Osteoblast (primary cell): ENCODE measurements at places on chromosomes 4 and X. TPM values are rescaled to one million over a fixed set of nuclear protein-coding genes. Genes with fewer than 3 reads are reported as not detected.

GRCh38 chrX:23369027-23369426 is 34.4 kb downstream of the PTCHD1 start:
- no peak overlapping the region for H3K27ac ChIP-seq
- no peaks in the 10 kb centered on the region for H3K36me3 ChIP-seq
- H3K4me1 ChIP-seq = peaks cover 3% of the 10 kb centered on the region
- no peak overlapping the region for H3K4me3 ChIP-seq

DNA sequence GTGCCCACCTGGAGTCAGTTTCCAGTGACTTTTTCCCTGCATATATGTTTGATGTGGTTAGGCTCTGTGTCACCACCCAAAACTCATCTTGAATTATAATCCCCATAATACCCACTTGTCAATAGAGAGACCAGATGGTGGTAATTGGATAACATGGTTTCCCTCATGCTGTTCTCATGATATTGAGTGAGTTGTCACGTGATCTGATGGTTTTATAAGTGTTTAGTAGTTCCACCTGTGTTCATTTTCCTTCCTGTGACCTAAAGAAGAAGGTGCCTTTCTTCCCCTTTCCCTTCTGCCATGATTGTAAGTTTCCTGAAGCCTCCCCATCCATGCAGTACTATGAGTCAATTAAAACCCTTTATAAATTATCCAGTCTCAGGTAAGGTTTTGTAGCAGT is 740.9 kb downstream of the ARAP2 start:
- no peaks in the 10 kb centered on the region for H3K4me1 ChIP-seq
- no peak overlapping the region for H3K4me3 ChIP-seq
- H3K27ac ChIP-seq = no peak overlapping the region
- no peaks in the 10 kb centered on the region for H3K27me3 ChIP-seq
- no peaks in the 10 kb centered on the region for H3K36me3 ChIP-seq

DNA sequence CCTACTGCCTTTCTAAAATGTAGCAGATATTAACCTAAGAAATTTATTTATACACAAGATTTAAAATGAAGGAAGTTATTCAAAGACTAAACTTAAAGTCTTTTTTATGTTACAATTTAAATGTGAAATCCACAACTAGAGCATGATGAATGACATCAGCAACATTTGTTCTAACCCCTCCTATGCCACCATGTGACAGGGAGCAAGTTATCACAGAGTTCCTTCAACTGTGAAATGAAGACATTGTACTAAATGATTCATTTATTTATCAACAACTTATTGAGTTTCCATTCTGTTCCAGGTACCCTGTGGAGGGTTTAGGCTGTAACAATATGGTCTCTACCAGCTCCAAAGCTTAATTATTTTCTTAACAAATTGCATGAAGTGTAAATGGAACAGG is 76.9 kb downstream of the SLC39A8 start:
- H3K27me3 ChIP-seq = no peaks in the 10 kb centered on the region
- no peak overlapping the region for H3K27ac ChIP-seq
- H3K4me3 ChIP-seq = no peak overlapping the region

GRCh38 chrX:433771-434170 is 47.1 kb upstream of the PPP2R3B start:
- no peak for DNase-seq
- no peaks in the 10 kb centered on the region for H3K27me3 ChIP-seq
- no peaks in the 10 kb centered on the region for H3K4me1 ChIP-seq
- no peak overlapping the region for H3K4me3 ChIP-seq
- no peaks in the 10 kb centered on the region for H3K36me3 ChIP-seq
- no peak overlapping the region for H3K27ac ChIP-seq

DNA sequence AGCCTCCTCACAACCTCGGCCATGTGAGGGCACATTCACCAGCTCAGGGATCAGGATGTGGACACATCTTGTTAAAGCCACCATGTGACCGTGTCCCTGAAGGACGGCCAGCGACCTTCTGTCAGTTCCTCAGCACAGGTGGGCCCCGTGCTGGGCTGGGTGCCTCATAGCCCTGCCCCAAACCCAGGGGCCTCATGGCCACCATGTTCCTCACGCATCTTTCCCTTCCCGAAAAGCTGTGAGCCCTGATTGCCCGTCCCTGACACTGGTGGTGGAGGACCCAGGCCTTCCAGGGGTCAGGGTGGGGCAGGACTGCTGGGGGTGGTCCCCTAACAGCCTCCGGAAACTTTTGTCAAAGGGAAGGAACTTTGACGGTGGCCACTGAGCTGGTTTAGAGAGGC is 60.1 kb upstream of the ADRA2C start:
- no peak overlapping the region for H3K27ac ChIP-seq
- peaks cover 37% of the 10 kb centered on the region for H3K27me3 ChIP-seq
- peaks cover 13% of the 10 kb centered on the region for H3K4me1 ChIP-seq
- H3K36me3 ChIP-seq = no peaks in the 10 kb centered on the region

DNA sequence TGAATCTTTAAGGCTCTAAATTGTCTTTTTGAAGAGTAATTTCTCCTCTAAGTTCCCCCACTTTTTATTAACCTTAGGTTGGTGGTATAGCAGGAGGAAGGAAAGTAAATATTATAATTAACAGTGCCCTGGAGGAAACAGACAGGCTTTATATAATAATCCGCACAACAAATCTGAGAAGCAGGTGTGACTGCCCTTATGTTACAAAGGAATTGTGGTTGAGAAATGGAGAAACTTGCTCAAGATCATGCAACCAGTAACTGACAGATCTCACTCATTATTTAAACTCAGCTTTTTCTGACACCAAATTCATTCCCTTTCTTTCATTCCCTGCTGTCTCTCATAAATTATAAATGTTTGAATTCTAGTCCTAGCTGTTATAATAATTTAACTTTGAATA is 282.0 kb downstream of the PPP3CA start:
- H3K4me3 ChIP-seq = no peak overlapping the region
- H3K4me1 ChIP-seq = no peaks in the 10 kb centered on the region
- no peaks in the 10 kb centered on the region for H3K27me3 ChIP-seq
- no peak for DNase-seq
- H3K27ac ChIP-seq = no peak overlapping the region
- no peaks in the 10 kb centered on the region for H3K36me3 ChIP-seq

- H3K27ac ChIP-seq = no peak overlapping the region
- H3K4me1 ChIP-seq = no peaks in the 10 kb centered on the region
- no peak overlapping the region for H3K4me3 ChIP-seq
- H3K36me3 ChIP-seq = no peaks in the 10 kb centered on the region
Observed at GRCh38 chrX:109155161-109155560, 326.7 kb downstream of the GUCY2F start.

GRCh38 chrX:45710081-45710801 is 509.6 kb upstream of the DIPK2B start:
- DNase-seq = peak; percentile 84
- no peaks in the 10 kb centered on the region for H3K36me3 ChIP-seq
- no peak overlapping the region for H3K4me3 ChIP-seq
- H3K27me3 ChIP-seq = no peaks in the 10 kb centered on the region
- peak overlapping the region; percentile 90 for H3K27ac ChIP-seq
- peaks cover 50% of the 10 kb centered on the region for H3K4me1 ChIP-seq

DNA sequence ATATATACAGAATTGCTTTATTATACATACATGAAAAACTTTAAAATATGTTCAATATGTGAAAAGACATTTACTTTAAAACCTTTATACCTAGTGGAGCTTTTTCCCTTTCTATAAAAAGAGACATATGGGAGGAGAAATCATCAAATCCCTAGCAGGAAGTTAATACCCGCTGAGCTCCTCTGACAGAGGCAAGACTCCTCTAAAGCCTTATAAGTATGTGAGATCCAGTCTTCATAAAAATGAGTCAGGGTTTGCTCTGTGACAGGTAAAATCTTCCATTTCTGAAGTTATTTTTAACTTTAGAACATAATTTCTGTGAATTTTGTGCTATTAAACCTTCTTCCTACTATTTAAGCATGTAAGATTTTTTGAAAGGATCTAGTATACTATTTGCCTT is 634.4 kb upstream of the AADAT start:
- H3K36me3 ChIP-seq = no peaks in the 10 kb centered on the region
- no peak overlapping the region for H3K4me3 ChIP-seq
- no peaks in the 10 kb centered on the region for H3K4me1 ChIP-seq
- no peaks in the 10 kb centered on the region for H3K27me3 ChIP-seq
- H3K27ac ChIP-seq = no peak overlapping the region

GRCh38 chrX:134706138-134706537 is 47.9 kb upstream of the PLAC1 start:
- no peaks in the 10 kb centered on the region for H3K4me1 ChIP-seq
- DNase-seq = no peak
- H3K27me3 ChIP-seq = no peaks in the 10 kb centered on the region
- no peak overlapping the region for H3K4me3 ChIP-seq

GRCh38 chrX:109760209-109760921 is 27.3 kb upstream of the ACSL4 start:
- no peaks in the 10 kb centered on the region for H3K36me3 ChIP-seq
- H3K4me1 ChIP-seq = no peaks in the 10 kb centered on the region
- DNase-seq = no peak
- no peak overlapping the region for H3K4me3 ChIP-seq
- no peaks in the 10 kb centered on the region for H3K27me3 ChIP-seq

DNA sequence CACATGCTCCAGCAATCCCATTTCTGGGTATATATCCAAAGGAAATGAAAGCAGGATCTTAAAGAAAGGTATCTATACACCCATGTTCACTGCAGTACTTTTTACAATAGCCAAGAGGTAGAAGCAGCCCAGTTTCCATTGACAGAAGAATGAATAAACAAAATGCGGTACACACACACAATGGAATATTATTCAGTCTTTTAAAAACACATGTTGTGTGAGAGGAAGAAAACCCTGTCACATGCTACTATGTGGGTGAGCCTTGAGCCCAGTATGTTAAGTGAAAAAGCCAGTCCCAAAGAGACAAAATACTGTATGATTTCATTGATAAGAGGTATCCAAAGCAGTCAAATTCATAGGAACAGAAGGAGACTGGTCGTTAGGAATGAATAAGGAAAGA is 6.3 kb downstream of the ANXA3 start:
- H3K36me3 ChIP-seq = no peaks in the 10 kb centered on the region
- H3K27me3 ChIP-seq = no peaks in the 10 kb centered on the region
- no peak overlapping the region for H3K27ac ChIP-seq
- peaks cover 26% of the 10 kb centered on the region for H3K4me1 ChIP-seq

- no peak for DNase-seq
- H3K36me3 ChIP-seq = no peaks in the 10 kb centered on the region
- H3K4me3 ChIP-seq = no peak overlapping the region
- H3K4me1 ChIP-seq = peaks cover 22% of the 10 kb centered on the region
- no peak overlapping the region for H3K27ac ChIP-seq
Observed at GRCh38 chr4:76729460-76729859, 168.5 kb downstream of the SOWAHB start.

- H3K36me3 ChIP-seq = no peaks in the 10 kb centered on the region
- no peak for DNase-seq
- no peaks in the 10 kb centered on the region for H3K4me1 ChIP-seq
- H3K27ac ChIP-seq = no peak overlapping the region
Observed at GRCh38 chrX:14309431-14309830, 219.9 kb upstream of the GLRA2 start.

DNA sequence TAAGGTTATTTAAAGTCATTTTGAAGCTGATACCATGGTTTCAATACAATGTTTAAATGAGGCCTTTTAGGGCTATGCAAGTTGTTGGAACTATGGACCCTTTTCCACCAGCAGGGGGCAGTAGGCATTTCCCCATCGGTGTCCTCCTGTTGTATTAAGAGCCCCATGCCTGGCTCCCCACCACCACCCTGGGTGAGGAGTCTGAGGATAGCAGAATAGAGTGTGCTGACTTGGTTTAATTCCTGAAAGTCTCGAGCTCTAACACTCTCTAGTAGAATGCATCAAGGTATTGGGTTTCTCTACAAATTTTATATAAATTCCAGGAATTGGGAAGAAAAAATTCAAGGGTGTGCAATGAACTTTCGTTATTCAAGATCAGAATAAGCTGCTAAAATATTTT is 234.8 kb upstream of the JADE1 start:
- H3K27me3 ChIP-seq = no peaks in the 10 kb centered on the region
- DNase-seq = peak; percentile 72

GRCh38 chrX:55167901-55168300 is 52.2 kb upstream of the PAGE5 start:
- no peaks in the 10 kb centered on the region for H3K4me1 ChIP-seq
- H3K36me3 ChIP-seq = no peaks in the 10 kb centered on the region
- DNase-seq = no peak
- H3K27me3 ChIP-seq = no peaks in the 10 kb centered on the region
- no peak overlapping the region for H3K27ac ChIP-seq
- H3K4me3 ChIP-seq = no peak overlapping the region

DNA sequence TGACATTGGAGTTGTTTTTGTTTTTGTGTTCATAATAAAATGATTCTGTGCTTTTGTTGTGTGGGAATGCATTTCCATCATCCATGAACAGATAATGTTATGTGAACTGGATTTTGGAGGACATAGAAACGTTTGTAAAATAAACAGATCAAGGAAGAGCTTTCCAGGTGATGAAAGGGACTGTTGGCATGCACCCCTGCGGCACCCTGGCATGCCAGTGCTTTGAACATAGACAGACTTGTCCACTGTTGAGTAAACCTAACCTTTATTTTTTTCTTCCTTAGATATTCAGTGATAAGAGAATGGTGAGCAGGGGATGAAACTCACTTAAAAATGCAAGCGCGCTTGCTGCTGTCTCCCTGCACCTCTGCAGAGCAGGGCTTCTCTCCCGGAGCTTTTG is 59.8 kb downstream of the TRAPPC11 start:
- no peak overlapping the region for H3K4me3 ChIP-seq
- no peaks in the 10 kb centered on the region for H3K27me3 ChIP-seq
- no peak overlapping the region for H3K27ac ChIP-seq
- DNase-seq = no peak
- H3K36me3 ChIP-seq = no peaks in the 10 kb centered on the region
- no peaks in the 10 kb centered on the region for H3K4me1 ChIP-seq

DNA sequence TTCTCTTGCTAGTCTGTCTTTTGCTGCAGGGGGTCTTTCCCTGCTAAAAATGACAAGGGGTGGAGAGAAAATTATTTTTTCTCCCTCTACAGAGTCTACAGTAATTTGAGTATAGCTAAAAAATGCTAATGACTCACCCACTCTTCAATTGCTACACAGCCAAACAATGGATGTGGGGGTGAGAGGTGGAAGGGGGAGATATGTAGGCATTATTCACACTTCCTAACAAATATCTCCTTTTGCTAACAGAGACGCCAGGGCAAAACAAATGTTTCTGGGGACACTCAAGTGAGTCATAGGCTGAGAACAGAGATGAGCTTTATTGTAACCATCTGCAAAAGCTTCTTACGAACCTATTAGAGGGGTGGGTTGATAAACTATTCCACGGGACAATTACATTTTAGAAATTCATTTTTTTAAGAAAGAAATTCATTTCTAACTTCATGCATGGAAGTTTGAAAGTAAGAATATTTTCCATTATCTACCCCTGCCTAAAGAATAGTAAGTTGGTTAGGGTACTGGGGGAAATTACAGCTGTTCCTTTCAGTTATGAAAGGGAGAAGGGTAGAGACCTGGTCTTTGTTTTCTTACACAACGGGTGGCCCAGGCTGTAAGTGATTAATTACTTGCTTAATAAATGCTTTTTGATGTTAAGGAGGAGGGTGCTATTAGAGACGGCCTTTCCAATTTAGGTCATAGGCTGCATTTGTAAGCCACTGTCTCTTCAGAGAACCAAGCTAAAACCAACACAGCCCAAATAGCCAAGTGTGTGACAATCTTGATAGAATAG is 12.8 kb downstream of the SCD5 start:
- H3K27ac ChIP-seq = no peak overlapping the region
- peak; percentile 86 for DNase-seq
- H3K4me1 ChIP-seq = peaks cover 18% of the 10 kb centered on the region
- no peak overlapping the region for H3K4me3 ChIP-seq

Gene TEC
- 1.5 and 1.8 TPM in 2 replicates for total RNA-seq

Gene TMEM184C
- 35.1 and 43.4 TPM in 2 replicates for total RNA-seq

Gene PCDH10
- total RNA-seq = 3.8 and 5.1 TPM in 2 replicates

Gene XG
- 3.2 and 4.0 TPM in 2 replicates for total RNA-seq

Gene AFM
- total RNA-seq = not detected in 2 replicates

Gene COL4A6
- not detected in 2 replicates for total RNA-seq

Gene DAPP1
- not detected in 2 replicates for total RNA-seq

Gene ANKRD50
- total RNA-seq = 27.5 and 31.8 TPM in 2 replicates

Gene XPNPEP2
- total RNA-seq = not detected in 2 replicates

Gene ABCG2
- 0.36 and 0.59 TPM in 2 replicates for total RNA-seq

Gene BMX
- total RNA-seq = not detected in 2 replicates

Gene REPS2
- 0.59 and 0.72 TPM in 2 replicates for total RNA-seq

Gene TENT5D
- total RNA-seq = under 0.01 TPM in 1 of 2 replicates, not detected in the other

Gene TRPC3
- under 0.01 and 0.29 TPM in 2 replicates for total RNA-seq
